Astrocyte (in vitro differentiated cells and primary cell): ENCODE measurements at places on chromosomes 13 and 19. TPM values are rescaled to one million over a fixed set of nuclear protein-coding genes. Genes with fewer than 3 reads are reported as not detected.

Gene SERPINE3
- not detected in 2 replicates for total RNA-seq

DNA sequence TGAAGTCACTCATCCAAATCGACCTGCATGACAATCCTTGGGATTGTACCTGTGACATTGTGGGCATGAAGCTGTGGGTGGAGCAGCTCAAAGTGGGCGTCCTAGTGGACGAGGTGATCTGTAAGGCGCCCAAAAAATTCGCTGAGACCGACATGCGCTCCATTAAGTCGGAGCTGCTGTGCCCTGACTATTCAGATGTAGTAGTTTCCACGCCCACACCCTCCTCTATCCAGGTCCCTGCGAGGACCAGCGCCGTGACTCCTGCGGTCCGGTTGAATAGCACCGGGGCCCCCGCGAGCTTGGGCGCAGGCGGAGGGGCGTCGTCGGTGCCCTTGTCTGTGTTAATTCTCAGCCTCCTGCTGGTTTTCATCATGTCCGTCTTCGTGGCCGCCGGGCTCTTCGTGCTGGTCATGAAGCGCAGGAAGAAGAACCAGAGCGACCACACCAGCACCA, 5.9 kb downstream of the SLITRK5 start:
- peaks cover 21% of the 10 kb centered on the region for H3K4me1 ChIP-seq
- peaks cover 40% of the 10 kb centered on the region for H3K27me3 ChIP-seq
- DNase-seq: no peak
- no peak overlapping the region for H3K27ac ChIP-seq
- H3K4me3 ChIP-seq: peak overlapping the region; percentile 60

GRCh38 chr13:107977071-107977574, 238.2 kb downstream of the LIG4 start:
- DNase-seq: no peak
- no peaks in the 10 kb centered on the region for H3K36me3 ChIP-seq
- no peak overlapping the region for H3K27ac ChIP-seq
- no peaks in the 10 kb centered on the region for H3K4me1 ChIP-seq
- no peak overlapping the region for H3K4me3 ChIP-seq

DNA sequence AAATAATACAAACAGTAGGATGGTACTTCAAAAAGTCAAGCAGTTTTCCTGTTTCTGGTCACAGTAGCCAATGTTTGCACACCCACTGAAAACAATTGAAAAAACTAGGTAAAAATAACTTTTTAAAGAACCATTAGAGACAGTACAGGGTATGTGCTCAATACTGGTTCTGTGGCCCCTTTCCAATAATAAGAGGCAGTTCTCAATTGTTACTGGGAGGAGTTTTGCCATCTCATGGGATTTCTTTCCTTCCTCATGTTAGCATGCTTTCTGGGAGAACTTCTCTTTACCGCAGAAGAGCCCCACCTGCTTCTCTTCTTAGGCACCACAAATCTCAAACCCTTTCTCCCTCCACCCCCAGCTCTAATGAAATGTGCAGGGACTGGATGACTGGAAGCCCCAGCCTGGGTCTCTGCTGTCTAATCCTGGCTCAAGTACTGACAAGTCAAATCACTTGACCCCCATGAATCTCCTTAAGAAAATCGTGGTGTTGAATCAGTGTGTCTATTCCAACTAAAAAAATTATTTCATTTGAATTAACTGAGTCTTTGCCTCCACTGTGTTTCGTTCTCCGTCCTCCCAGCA, 14.6 kb downstream of the METTL21C start:
- H3K4me3 ChIP-seq: no peak overlapping the region
- no peaks in the 10 kb centered on the region for H3K4me1 ChIP-seq
- H3K27ac ChIP-seq: no peak overlapping the region
- DNase-seq: no peak
- H3K27me3 ChIP-seq: no peaks in the 10 kb centered on the region

Gene EBI3
- 5.4 and 5.5 TPM in 2 replicates for total RNA-seq

GRCh38 chr13:84025824-84026223, 143.6 kb upstream of the SLITRK1 start:
- no peaks in the 10 kb centered on the region for H3K36me3 ChIP-seq
- H3K4me1 ChIP-seq: no peaks in the 10 kb centered on the region
- no peak overlapping the region for H3K4me3 ChIP-seq

DNA sequence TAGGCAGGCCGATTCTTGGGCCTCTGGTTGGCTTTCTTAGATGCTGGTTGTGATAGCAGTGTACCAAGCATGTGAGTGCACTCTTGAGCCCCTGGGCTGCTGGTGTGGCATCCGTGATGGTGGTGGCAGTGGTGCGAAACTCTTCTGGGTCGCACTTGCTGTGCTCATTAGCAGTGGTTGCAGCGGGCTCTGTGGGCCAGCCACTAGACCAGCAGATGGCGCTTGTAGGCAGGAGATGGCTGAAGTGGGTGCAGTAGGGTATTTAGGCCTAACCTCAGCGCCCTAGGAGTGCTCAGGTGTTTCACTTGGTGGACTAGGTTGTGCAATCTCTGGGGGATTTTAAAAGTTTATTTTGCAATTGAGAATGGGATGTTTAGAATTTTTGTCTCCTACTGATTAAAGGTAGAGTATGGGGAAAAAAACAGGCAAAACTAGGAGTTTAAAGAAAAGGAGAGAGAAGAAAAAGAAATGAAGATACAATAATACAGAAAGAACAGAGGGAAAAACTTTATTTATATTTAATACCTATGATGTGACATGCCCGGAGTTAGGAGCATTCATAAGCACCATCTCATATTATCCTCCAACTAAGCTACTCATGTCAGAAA, 4.3 kb upstream of the ZNF17 start:
- H3K4me1 ChIP-seq: peaks cover 4% of the 10 kb centered on the region
- DNase-seq: no peak
- H3K27ac ChIP-seq: no peak overlapping the region
- no peaks in the 10 kb centered on the region for H3K27me3 ChIP-seq

Gene ZNF98
- not detected in 2 replicates for total RNA-seq

Gene DLEU7
- total RNA-seq: 0.43 and 0.57 TPM in 2 replicates

Gene FGF22
- 0.25 TPM in 1 of 2 replicates, not detected in the other for total RNA-seq

DNA sequence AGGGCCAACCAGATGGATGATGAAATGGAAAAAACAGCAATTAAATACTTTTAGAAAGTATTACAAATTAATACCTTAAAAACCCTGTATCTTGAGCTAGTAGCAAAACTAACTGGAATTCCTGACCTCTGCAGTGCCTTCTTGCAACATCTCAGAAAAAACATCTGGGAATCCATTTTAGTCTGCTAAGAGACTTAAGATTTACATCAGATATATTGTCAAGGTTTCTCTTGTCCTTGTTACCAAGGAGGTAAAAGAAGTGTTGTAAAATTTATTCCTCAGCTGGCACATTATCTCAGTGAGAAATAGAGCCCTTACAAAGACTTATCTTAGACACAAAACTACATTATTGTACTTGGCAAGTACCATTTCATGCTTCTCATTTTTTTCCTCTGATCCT, 18.5 kb downstream of the KCNRG start:
- H3K27me3 ChIP-seq: no peaks in the 10 kb centered on the region
- H3K4me1 ChIP-seq: peaks cover 5% of the 10 kb centered on the region
- H3K4me3 ChIP-seq: no peak overlapping the region
- H3K27ac ChIP-seq: no peak overlapping the region

Gene MCF2L
- 3.4 and 4.7 TPM in 2 replicates for total RNA-seq

Gene FXYD7
- 0.65 TPM in 1 of 2 replicates, not detected in the other for total RNA-seq

GRCh38 chr19:56324436-56324835, 9.8 kb upstream of the ZSCAN5A start:
- H3K4me3 ChIP-seq: no peak overlapping the region
- no peak overlapping the region for H3K27ac ChIP-seq
- H3K36me3 ChIP-seq: no peaks in the 10 kb centered on the region
- H3K27me3 ChIP-seq: no peaks in the 10 kb centered on the region
- H3K4me1 ChIP-seq: no peaks in the 10 kb centered on the region
- no peak for DNase-seq

Gene FGF9
- total RNA-seq: 0.22 and 0.27 TPM in 2 replicates

GRCh38 chr13:28475916-28476725, 18.8 kb downstream of the FLT1 start:
- peak; percentile 89 for DNase-seq
- H3K36me3 ChIP-seq: no peaks in the 10 kb centered on the region
- H3K4me3 ChIP-seq: no peak overlapping the region
- H3K27ac ChIP-seq: peak overlapping the region; percentile 25
- no peaks in the 10 kb centered on the region for H3K27me3 ChIP-seq

Gene KCNN4
- total RNA-seq: 2.6 and 3.6 TPM in 2 replicates

DNA sequence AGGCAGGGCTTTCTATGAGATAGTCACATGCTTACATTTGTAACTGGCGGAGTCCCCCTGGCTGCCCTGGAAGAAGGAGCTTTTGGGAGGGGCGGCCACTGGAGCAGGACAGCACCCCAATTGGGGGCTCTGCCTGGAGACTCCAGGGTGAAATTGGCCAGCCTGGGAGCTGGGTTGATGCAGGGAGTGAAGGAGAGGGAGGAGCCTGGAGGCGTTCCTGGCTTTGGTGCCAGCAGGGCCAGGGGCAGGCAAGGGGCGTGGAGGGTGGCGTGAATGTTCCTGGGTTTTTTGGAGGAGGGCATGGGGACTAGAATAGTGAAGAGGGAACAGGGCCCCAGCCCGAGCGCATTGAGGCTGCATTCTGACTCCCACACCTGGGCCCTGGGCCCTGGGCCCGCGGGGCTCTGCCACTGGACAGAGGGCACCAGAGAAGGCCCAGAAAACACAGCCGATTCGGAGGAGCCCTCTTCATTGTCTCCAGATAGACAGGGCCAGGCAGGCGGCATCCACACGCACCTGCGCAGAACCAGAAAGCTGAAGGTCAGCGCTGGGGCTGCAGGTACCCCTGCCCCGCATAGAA, 29.5 kb downstream of the COMP start:
- DNase-seq: no peak
- no peak overlapping the region for H3K27ac ChIP-seq
- no peaks in the 10 kb centered on the region for H3K36me3 ChIP-seq
- no peaks in the 10 kb centered on the region for H3K27me3 ChIP-seq

GRCh38 chr19:19540715-19541515, 2.9 kb downstream of the CILP2 start:
- H3K4me1 ChIP-seq: peaks cover 4% of the 10 kb centered on the region
- no peak overlapping the region for H3K27ac ChIP-seq
- DNase-seq: no peak
- H3K4me3 ChIP-seq: no peak overlapping the region

- no peak for DNase-seq
- no peak overlapping the region for H3K27ac ChIP-seq
- no peaks in the 10 kb centered on the region for H3K4me1 ChIP-seq
- H3K27me3 ChIP-seq: no peaks in the 10 kb centered on the region
These were observed 3.0 kb upstream of the CEACAM1 start for GRCh38 chr19:42531313-42531712.

DNA sequence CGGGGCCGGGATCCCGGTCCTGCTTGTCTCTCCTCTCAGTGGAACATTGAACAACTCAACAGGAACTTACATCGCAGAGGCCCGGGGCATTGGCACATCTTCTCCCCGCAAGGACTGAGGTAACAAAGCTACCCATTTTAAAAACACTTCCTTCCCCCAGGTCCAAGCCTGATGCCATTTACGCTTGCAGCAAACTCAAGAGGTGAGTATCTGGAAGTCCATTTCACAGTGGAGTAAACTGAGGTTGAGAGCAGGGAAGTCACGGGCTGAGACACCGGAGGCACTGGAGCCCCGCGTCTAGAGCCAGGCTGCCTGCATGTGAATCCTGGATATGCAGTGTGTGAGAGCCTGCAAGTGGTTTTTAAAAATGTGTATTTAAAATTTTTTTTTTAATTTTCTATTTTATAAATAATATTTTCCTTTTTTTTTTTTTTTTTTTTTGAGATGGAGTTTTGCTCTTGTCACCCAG, 492 bp upstream of the PGLYRP1 start:
- H3K4me1 ChIP-seq: no peaks in the 10 kb centered on the region
- no peak overlapping the region for H3K27ac ChIP-seq
- no peak for DNase-seq
- no peak overlapping the region for H3K4me3 ChIP-seq
- H3K36me3 ChIP-seq: no peaks in the 10 kb centered on the region

GRCh38 chr13:79943346-79944023, 397.4 kb downstream of the SPRY2 start:
- H3K27ac ChIP-seq: no peak overlapping the region
- no peak overlapping the region for H3K4me3 ChIP-seq
- no peak for DNase-seq

DNA sequence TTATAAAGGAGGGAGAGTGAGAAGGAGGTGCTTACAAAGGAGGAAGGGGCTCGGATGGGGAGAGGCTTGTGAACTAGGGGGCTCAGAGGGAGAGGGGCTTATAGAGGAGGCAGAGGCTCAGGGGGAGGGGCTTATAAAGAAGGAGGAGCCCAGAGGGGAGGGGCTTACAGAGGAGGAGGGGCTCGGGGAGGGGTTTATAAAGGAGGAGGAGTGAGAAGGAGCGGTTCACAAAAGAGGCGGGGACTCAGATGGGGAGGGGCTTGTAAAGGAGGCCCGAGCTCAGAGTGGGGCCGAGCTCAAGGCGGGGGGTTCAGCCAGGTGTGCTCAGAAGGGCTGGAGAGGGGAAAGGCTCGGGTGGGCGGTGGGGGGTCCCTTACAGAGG, 500 bp downstream of the SMIM24 start:
- H3K27me3 ChIP-seq: peaks cover 18% of the 10 kb centered on the region
- no peak overlapping the region for H3K4me3 ChIP-seq
- H3K36me3 ChIP-seq: no peaks in the 10 kb centered on the region
- H3K4me1 ChIP-seq: no peaks in the 10 kb centered on the region

GRCh38 chr13:20118268-20119140, 42.3 kb downstream of the GJA3 start:
- peak overlapping the region; percentile 37 for H3K27ac ChIP-seq
- H3K27me3 ChIP-seq: peaks cover 2% of the 10 kb centered on the region
- no peaks in the 10 kb centered on the region for H3K36me3 ChIP-seq
- H3K4me1 ChIP-seq: peaks cover 7% of the 10 kb centered on the region
- H3K4me3 ChIP-seq: peak overlapping the region; percentile 61
- peak; percentile 36 for DNase-seq

Gene BCAM
- total RNA-seq: 11.5 and 14.0 TPM in 2 replicates

Gene LRCH1
- total RNA-seq: 17.4 and 17.7 TPM in 2 replicates

DNA sequence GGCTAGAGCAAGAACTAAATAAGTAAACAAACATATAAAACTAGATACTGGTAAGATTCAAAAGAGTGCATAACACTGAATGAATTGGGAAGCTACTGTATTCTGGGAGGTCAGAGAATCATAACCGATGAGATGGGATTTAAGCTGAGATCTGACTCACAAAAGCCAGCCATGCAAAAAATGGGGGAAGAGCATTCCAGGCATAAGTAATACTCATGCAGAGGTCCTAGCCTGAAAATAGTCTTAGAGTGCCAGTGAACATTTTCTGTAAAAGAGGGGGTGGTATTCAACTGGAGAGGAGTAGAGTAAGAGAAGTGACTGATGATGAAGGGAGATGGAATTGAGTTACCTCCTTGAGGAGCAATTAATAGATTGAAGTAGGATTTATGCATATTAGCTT, 872.0 kb upstream of the GPC6 start:
- H3K4me3 ChIP-seq: no peak overlapping the region
- no peaks in the 10 kb centered on the region for H3K27me3 ChIP-seq
- no peaks in the 10 kb centered on the region for H3K4me1 ChIP-seq
- DNase-seq: peak; percentile 58
- H3K36me3 ChIP-seq: no peaks in the 10 kb centered on the region

- no peaks in the 10 kb centered on the region for H3K27me3 ChIP-seq
- no peaks in the 10 kb centered on the region for H3K4me1 ChIP-seq
- DNase-seq: no peak
- no peaks in the 10 kb centered on the region for H3K36me3 ChIP-seq
- H3K27ac ChIP-seq: no peak within 1 kb of the TSS
These were observed at the start of gene CD209 for GRCh38 chr19:7746903-7747884. TSS of gene CD209 (minus strand) at chr19:7747534. CDS start at chr19:7747511, 23 bp downstream.

Gene ADAT3
- total RNA-seq: 3.7 and 5.7 TPM in 2 replicates

- no peak overlapping the region for H3K4me3 ChIP-seq
- DNase-seq: no peak
- H3K4me1 ChIP-seq: peaks cover 30% of the 10 kb centered on the region
- peaks cover 4% of the 10 kb centered on the region for H3K36me3 ChIP-seq
- peak overlapping the region; percentile 32 for H3K27ac ChIP-seq
- H3K27me3 ChIP-seq: no peaks in the 10 kb centered on the region
These were observed 20.4 kb downstream of the EFNB2 start for GRCh38 chr13:106514928-106515634.

GRCh38 chr13:64414381-64414780, 2815.8 kb downstream of the PCDH9 start:
- no peak overlapping the region for H3K4me3 ChIP-seq
- no peak overlapping the region for H3K27ac ChIP-seq
- H3K36me3 ChIP-seq: no peaks in the 10 kb centered on the region
